ENCODE measurements at places on chromosomes 5 and 9.

DNA sequence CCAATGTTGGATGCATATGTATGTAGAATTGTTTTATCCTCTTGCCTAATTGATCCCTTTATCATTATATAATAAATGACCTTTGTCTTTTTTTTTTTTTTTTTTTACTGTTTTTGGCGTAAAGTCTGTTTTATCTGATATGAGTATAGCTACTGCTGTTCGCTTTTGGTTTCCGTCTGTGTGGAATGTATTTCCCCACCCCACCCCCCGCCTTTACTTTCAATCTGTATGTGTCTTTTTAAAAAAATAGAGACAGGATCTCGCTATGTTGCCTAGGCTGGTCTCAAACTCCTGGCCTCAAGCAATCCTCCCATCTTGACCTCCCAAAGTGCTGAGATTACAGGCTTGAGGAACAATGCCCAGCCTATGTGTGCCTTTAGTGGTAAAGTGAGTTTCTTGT is 11.3 kb downstream of the AHRR start:
- no peak for DNase-seq

GRCh38 chr9:108167136-108167900 is 677.7 kb upstream of the KLF4 start:
- DNase-seq = no peak

DNA sequence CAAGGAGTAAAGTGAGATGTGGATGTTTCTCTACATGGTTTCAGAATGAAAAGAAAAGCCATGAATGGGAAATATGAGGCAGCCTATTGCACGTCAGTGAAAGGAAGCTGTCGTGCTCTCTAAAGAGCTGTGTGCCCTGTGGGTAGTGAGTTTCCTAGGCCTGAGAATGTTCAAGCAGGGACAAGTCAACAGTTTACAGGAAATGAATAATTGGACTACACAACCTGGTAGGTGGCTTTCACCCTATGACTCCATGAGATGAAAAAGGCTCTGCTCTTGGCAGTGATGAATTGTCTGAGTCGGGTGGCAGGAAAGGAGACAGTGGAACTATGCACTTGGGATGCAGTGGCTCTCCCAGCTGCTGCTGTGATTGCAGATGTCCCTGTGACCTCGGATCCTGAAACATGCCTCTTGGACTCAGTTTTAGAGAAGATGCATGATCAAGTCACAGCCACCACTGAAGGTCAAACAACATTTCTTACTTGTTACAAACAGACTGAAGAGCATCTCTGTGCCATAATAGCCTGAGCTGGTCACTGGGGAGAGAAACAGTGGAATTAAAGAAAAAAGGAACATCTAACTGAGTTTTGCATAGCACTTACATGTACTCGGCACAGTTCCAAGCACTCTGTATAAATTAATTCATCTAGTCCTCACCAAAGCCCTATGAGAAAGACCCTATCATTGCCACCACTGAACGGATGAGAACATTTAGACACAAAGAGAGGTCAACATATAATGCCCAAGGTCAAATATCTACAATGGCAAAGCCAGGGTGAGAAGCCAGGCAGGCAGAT is 293.7 kb downstream of the SPOCK1 start:
- DNase-seq = no peak

DNA sequence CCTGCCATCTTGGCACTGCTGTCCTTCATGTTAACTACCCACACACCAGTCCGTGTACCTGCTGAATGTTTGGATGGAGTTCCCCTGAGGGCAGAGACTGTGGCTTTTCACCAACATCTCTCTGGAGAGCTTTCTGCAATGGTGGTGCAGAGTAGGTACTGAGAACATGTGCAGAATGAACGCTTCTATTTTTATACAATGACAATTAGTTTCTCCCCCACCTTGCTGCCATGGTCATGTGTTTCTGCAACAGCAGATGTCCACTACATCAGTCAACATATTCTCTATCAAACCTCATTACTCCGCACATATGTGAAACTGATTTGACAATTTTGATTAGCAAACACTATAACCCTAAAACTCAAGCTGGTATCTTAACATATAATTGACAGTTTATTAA is 14.5 kb downstream of the PTCH1 start:
- no peak for DNase-seq

DNA sequence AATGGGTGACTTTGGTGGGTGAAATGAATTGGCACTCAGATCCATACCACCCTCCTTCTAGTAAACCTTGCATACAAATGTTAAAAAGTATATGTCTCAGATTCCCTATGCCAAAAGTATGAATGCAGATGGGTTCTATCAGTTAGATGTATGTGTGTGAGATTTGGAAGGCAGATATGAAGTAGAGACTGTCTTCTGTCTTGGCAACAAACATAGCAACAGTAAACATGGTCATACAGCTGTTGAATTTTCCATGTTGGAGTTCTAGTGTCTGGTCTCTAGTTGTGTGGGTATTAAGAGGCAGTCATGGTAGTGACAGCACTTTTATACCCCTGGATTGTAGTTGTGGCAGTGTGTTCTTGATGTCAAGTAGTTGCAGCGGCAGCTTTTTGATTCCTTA is 125.6 kb upstream of the PITX1 start:
- DNase-seq = no peak

DNA sequence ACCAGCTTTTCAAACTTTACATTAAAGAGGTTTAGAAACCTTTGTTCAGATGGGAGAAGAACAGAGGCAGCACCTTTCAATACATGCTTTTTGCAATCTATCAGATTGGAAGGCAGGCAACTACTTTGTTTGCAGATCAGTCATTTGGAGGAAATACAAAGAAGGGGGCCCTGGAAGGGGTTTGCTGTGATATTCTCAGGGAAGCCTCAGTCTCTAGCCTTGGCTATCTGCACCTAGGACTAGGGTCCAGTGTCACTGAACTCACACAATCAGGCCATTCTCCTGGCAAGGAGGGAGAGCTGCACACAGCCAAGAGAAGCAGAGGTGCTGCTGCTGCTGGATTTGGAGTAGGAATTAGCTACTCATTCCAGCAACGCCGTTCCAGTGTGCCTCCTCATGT is 79.5 kb downstream of the CRB2 start:
- no peak for DNase-seq

GRCh38 chr5:119288379-119289033 is 67.3 kb upstream of the TNFAIP8 start:
- no peak for DNase-seq

DNA sequence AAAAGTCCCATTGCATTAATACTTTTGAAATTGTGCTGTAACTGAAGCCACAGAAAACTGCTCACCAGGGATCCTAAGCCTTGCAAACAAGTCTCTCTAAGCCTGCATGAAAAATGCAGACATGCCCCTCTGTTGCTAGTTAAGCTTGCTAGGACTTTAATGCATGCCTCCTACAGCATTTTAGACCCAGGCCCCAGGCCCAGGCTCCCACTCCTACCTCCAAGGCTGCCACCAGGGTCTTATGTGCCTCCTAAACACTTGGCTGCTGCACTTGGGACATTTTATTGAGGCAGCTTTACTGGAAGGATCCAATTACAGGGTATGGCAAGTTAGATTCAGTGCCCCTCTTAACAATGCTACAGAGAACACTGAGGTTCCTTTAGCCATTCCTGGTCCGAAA is 467.3 kb upstream of the CLINT1 start:
- no peak for DNase-seq

DNA sequence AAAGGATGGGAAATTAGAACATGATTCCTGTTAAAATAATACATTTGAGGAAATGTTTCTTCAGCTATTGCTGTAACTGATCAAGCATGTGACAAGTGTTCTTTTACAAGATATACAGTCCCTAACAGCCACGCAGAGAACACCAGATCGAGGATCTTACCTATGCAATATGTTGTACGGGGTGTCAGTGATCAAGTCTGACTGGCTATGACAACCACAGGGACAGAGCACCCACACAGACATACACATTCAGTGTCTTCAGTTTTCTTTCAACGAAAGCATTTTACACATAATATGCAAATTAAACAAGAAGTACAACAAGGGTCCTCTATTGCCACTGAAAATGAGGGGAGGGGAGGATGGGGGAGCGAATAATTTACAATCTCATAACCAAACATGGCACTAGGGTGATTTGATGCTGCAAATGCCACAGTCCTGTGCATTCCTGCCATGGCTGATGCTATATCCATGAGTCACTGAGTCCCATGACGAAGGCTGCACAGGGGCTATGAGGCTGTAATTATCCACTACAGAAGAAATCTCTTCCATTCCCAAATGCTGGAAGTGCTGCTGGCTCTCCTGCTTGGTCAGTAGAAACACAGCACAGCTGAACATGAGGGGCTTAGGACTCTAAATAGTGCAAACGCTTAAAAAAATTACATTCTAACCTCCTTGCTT is 118.2 kb downstream of the KLHL3 start:
- no peak for DNase-seq

GRCh38 chr5:181028032-181028819 is 11.8 kb upstream of the BTNL9 start:
- no peak for DNase-seq

GRCh38 chr5:110161162-110161561 is 471.4 kb downstream of the MAN2A1 start:
- DNase-seq = no peak

DNA sequence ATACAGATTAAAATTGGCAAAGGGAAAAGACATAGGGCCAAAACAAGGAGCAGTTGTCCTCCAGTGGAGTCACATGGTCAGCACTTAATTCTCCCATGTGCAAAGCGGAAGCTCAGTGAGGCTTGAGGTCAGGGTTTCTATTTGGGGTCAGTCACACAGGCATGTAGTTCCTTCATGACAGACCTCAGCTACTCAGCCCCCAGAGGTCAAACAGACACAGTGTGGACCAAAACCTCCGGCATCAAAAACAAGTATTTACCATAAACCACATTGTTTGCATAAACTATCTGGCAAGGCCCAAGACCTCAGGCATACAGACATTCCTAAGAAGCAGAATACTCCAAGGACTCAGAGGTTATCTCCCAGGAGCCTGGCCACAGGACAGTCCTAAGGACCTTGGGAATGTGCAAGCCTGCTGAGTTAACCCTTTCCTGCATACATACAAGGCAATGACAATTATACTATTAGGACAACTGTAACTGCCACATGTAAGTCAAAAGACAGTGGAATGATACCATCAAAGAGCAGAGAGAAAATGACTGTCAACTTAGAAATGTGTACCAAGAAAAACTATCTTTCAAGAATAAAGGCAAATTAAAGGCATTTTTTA is 28.7 kb upstream of the FNIP1 start:
- no peak for DNase-seq

DNA sequence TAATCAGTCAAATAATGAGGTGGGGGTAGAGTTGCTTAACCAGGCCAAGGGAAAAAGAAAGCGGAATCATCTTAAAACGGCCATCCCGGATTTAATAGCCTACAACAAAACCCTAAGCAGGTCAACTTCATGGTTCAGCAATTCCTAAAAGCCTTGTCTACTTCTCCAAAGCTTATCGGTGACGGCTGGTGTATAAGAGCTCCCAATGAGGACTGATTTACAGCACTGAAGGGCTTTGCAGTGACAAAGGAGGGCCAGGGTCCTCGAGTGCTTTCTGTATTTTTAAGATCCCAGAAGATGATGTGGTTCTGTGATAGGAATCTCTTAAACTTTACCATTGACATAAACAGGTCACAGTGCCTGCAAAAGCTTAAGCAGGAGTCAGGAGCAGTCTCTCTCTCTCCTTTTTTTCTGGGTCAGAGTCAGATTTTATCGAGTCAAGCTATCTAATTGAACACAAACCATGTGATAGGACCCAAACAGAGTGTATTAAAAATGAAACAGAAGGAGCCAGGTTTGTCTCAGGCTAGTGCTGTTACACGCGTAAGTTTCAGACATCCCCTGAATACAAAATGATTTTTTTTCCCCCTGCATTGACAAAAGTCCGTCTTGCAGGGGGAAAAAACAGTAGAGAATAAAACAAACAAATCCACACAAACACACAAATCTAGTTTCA is 663.6 kb upstream of the ZNF608 start:
- peak; percentile 38 for DNase-seq

DNA sequence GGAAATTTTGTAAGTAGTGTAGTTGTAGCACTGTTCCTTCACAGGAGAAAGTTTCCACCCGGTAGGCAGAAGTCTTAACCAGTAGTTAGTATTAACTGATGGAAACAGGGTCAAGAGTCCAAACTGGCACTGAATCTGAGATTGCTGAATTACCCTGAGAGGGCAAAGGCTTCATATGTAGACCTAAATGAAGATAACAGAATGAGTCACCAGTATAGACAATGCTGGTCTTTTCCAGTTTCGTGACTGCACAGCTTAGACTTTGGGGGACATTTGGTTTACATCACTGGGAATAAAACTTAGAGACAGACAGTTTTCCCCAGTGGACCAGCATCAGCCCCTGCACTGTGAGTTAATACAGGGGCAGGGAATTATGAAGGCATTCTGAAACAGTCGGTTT is 60.5 kb downstream of the PCSK5 start:
- no peak for DNase-seq

DNA sequence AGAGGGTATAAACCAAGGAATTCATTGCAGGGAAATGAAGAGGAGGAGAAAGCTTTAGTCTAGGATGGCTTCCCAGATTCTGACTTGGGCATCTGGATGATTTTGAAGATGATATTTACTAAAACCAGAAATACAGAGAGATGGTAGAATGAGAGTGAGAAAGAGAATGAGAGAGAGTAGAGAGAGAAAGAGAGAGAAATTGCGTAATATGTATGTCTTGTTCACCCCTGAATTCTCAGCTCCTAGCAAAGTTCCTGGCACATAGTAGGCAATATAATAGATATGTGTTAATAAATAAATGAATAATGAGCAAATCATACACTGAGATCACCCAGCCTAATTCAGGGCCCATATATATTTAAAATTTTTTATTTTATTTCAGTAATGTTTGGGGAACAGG is 1089.5 kb upstream of the DMAC1 start:
- DNase-seq = no peak

Measured in putamen (tissue), 1 donor.